ENCODE measurements at places on chromosomes 2 and 18.

GRCh38 chr18:62828091-62828640, 112.8 kb downstream of the PHLPP1 start:
- H3K4me3 ChIP-seq: no peak overlapping the region
- no peak overlapping the region for H3K27ac ChIP-seq
- H3K27me3 ChIP-seq: no peaks in the 10 kb centered on the region
- H3K4me1 ChIP-seq: peaks cover 15% of the 10 kb centered on the region
- H3K36me3 ChIP-seq: no peaks in the 10 kb centered on the region
- DNase-seq: no peak

DNA sequence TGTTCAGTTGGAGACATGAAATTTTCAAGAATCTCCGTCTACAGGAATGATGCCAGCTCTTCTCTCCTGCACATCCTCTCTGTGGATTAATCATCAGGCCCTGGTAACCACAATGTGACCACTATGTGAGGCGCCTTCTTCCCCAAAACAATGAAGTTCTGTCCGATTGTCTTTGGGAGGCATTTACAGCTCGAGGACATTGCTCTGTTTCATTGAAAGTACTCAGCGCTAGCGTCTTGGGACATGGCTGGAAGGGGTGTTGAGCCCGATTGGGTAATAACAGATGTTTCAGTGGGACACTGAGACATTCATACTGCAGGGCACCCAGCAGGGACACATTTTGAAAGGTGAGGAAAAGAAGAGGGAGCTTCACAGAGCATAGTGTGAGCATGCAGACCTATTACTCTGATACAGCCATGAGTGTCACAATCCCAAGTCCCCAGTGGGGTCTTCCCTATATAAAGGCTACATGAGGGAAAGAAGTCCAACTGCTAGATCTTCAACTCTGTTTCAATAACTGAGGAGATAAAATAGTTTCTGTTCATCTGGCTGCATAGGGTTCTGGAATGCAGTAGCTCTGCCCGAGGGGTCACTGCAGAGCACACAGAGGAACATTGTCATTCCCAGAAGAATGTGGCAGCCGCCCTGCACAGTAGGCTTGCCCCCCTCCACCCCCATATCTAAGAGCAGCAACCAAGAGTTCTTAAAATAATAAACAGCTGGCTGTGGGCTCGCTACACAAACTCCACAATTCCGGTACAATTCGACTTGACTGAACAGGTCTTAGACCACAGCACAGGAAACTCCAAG, 237.3 kb downstream of the OSR1 start:
- no peaks in the 10 kb centered on the region for H3K36me3 ChIP-seq
- no peaks in the 10 kb centered on the region for H3K4me1 ChIP-seq
- DNase-seq: no peak
- H3K4me3 ChIP-seq: no peak overlapping the region

DNA sequence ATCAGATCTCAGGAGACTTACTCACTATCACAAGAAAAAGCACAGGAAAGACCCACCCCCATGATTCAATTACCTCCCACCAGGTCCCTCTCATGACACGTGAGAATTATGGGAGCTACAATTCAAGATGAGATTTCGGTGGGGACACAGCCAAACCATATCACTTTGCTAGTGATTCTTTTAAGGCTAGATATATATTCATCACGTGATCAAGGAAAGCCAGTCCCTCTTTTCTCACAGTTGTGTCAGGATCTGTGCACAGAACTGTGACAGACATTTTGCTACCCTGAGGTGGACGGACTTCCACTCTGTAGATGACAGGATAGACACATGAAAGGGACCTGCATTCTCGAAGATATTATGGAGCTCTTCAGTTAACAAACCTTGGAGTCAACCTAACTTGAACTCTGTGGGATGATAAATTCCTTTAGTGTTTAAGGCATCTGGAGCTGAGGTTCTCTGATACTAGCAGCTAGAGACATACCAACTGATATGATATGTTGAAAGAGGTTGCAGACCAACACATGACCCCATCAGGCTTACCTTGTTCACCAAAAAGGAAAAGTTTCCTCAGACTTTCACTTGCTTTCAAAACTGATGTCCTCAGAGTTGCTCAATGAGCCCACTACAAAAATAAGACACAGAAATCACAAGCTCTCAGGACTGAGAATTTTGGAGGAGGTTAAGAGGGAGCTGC, 66.3 kb upstream of the SCG2 start:
- H3K36me3 ChIP-seq: no peaks in the 10 kb centered on the region
- H3K27ac ChIP-seq: no peak overlapping the region
- no peaks in the 10 kb centered on the region for H3K27me3 ChIP-seq
- no peak for DNase-seq

DNA sequence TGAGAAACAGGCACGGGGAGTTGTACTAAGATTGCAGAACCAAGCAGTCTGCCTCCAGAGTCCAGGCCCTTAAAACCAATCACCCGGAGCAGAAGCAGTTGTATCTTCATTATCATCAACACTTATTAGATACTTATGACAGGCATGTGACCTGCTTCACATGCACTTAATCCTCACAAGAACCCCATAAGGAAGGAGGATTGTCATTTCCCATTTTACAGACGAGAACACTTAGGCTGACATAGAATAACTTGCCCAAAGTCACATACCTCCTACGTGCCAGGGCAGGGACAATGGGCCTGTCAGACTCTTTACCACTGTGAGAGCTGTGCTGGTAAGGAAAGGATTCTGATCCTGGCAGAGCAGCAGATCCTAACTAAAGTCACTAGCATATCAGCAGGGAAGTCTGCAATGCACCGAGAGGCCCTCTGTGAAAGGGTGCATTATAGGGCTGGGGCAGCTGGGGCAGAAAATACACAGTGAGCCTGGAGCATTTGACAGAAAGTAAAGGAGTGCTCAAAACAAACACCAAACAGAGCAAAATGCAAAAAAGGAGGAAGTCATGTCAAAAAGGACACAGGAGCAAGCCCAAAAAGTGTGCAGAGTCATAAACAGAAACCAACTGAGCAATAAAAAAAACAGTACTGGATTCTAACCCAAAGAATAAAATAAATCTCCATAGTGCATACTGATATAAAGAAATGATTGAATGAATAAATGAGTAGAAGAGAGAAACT, 55.9 kb upstream of the SP3 start:
- 0 out of 2 replicates have a peak overlapping the region, but pooled peaks have one; percentile 14 for H3K4me3 ChIP-seq
- no peaks in the 10 kb centered on the region for H3K27me3 ChIP-seq
- no peaks in the 10 kb centered on the region for H3K36me3 ChIP-seq
- H3K27ac ChIP-seq: no peak overlapping the region
- peaks cover 17% of the 10 kb centered on the region for H3K4me1 ChIP-seq
- no peak for DNase-seq

- no peaks in the 10 kb centered on the region for H3K27me3 ChIP-seq
- no peaks in the 10 kb centered on the region for H3K36me3 ChIP-seq
- H3K4me3 ChIP-seq: no peak overlapping the region
- no peak overlapping the region for H3K27ac ChIP-seq
- no peaks in the 10 kb centered on the region for H3K4me1 ChIP-seq
Observed at GRCh38 chr2:56107502-56108220, 76.1 kb upstream of the CCDC85A start.

DNA sequence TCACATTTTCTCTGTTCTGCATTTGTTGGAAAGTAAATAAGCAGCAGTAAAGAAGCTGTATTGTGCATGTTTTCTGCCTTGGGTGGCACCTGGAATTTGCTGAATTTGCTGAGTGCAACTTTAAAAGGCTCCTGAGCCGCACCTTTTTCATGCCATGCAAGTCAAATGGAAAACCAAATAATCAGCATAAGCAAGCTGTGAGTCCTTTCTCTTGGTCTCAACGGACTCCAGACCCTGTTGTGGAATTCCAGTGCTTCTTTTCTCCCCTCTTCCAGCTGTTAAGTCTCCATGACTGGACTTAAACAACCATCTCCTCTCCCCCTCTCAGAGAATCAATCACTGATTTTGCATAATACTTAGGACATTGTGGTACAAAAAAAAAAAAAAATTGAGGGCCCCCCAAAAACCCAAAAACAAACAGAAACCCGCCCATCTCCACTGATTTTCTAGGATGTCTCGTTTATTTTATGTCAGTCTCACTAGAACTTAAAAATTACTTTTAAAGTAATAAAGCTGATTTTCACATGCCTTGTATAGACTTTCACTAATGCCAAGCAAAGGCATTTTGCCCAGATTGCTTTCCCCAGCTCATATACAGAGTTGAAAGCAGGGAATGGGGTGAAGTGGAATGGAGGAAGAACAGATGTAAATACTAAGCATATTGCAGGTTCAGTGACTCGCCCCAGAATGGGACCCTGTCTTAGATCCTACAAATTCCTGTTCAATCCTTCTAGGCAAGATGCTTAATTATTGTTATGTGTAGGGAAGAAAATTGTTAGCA, 5.1 kb upstream of the CETN1 start:
- H3K27me3 ChIP-seq: no peaks in the 10 kb centered on the region
- DNase-seq: no peak
- H3K4me1 ChIP-seq: no peaks in the 10 kb centered on the region
- no peak overlapping the region for H3K4me3 ChIP-seq
- no peaks in the 10 kb centered on the region for H3K36me3 ChIP-seq
- H3K27ac ChIP-seq: no peak overlapping the region

DNA sequence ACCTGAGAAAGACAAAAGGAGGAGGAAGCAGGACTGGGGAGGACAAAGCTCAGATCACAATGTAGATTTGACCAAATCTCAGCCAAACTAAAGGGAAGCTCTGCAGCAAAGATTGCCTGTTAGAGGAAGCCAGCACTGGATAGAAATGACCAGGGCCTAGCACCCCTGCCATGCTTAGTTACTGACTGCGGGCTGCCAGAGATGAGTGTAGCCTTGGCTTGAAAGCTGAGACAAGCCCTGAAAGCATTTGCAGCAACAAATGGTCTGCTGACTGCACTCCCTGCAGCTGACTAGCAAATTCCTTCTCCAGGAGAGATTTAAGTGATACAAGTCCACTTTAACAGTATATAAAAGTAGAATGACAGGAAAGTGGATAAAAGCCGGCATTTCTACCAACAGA, 140.9 kb upstream of the CRIM1 start:
- H3K27ac ChIP-seq: no peak overlapping the region
- H3K4me1 ChIP-seq: no peaks in the 10 kb centered on the region
- no peaks in the 10 kb centered on the region for H3K36me3 ChIP-seq
- no peak overlapping the region for H3K4me3 ChIP-seq
- H3K27me3 ChIP-seq: no peaks in the 10 kb centered on the region

GRCh38 chr2:8469709-8470493, 212.0 kb upstream of the ID2 start:
- no peak overlapping the region for H3K4me3 ChIP-seq
- no peak for DNase-seq
- H3K4me1 ChIP-seq: peaks cover 32% of the 10 kb centered on the region
- H3K27me3 ChIP-seq: no peaks in the 10 kb centered on the region

DNA sequence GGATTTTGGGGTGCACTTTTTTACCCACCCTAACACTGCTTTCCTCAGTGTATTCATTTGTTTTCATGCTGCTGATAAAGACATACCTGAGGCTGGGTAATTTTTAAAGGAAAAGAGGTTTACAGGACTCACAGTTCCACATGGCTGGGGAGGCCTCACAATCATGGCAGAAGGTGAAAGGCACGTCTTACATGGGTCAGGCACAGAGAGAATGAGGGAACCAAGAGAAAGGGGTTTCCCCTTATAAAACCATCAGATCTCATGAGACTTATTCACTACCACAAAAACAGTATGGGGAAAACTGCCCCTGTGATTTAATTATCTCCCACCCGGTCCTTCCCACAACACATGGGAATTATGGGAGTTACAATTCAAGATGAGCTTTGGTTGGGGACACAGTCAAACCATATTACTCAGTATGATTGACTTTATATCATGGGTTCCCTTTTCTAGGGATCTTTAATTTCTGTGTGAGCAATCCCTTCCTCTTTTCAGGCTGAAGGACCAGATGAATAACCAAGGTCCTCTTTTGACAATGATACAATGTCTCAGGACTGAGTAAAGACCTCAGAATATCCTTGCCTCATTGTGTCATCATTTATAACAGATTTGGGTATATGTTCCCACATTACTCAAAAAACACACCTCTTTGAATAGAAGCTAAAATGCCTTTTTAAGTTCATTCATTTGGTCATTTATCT, 100.1 kb upstream of the TRIB2 start:
- H3K4me3 ChIP-seq: no peak overlapping the region
- H3K36me3 ChIP-seq: no peaks in the 10 kb centered on the region
- H3K27ac ChIP-seq: no peak overlapping the region
- H3K27me3 ChIP-seq: 0 out of 2 replicates have a peak, but pooled peaks cover 2% of the 10 kb centered on the region
- H3K4me1 ChIP-seq: no peaks in the 10 kb centered on the region

- peak overlapping the region; percentile 90 for H3K27ac ChIP-seq
- H3K4me1 ChIP-seq: peaks cover 24% of the 10 kb centered on the region
- no peaks in the 10 kb centered on the region for H3K36me3 ChIP-seq
- H3K4me3 ChIP-seq: peak overlapping the region; percentile 98
Observed at GRCh38 chr18:63317982-63318888, 1.3 kb downstream of the BCL2 start.

DNA sequence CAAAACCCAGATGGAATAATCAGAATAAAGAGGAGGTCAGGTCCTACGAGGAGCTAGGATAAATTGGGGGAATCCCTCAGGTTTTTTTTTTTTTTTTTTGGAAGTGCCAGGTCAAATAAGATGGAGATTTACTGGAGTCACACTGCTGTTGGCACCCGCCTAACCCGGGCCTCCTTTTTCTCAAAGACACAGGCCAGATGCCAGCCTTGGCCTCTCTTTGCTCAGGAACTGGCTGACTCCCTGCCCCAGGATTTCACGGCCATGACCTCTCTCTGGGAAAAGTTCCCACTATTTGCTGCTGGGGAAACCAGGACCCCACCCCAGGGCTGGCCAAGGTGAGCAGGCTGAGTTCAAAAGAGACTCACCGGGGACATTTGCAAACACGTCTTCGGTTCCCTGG, 2.5 kb downstream of the CD8A start:
- no peaks in the 10 kb centered on the region for H3K36me3 ChIP-seq
- no peak for DNase-seq
- H3K4me3 ChIP-seq: no peak overlapping the region
- H3K27me3 ChIP-seq: peaks cover 21% of the 10 kb centered on the region
- H3K27ac ChIP-seq: no peak overlapping the region
- H3K4me1 ChIP-seq: peaks cover 11% of the 10 kb centered on the region

- no peaks in the 10 kb centered on the region for H3K4me1 ChIP-seq
- H3K4me3 ChIP-seq: no peak overlapping the region
- no peak for DNase-seq
- no peak overlapping the region for H3K27ac ChIP-seq
- no peaks in the 10 kb centered on the region for H3K27me3 ChIP-seq
Observed at GRCh38 chr18:78803104-78803503, 176.5 kb upstream of the SALL3 start.

- no peaks in the 10 kb centered on the region for H3K36me3 ChIP-seq
- DNase-seq: peak; percentile 48
- H3K27ac ChIP-seq: peak overlapping the region; percentile 62
- H3K4me1 ChIP-seq: peaks cover 34% of the 10 kb centered on the region
Observed at GRCh38 chr2:62660087-62660486, 45.4 kb upstream of the EHBP1 start.

- no peaks in the 10 kb centered on the region for H3K36me3 ChIP-seq
- no peak overlapping the region for H3K27ac ChIP-seq
- no peak overlapping the region for H3K4me3 ChIP-seq
- no peaks in the 10 kb centered on the region for H3K27me3 ChIP-seq
- H3K4me1 ChIP-seq: no peaks in the 10 kb centered on the region
- no peak for DNase-seq
Observed at GRCh38 chr2:235855011-235855410, 313.2 kb downstream of the GBX2 start.
